Stimulated activated CD4-positive, alpha-beta T cell treated with anti-CD3 and anti-CD28 coated beads, Interleukin-15, amount 100 ng/mL, for 1 hour (primary cell): ENCODE measurements at places on chromosomes 5 and 9.

GRCh38 chr5:81579262-81579924 is 171.5 kb downstream of the SSBP2 start:
- no peak for DNase-seq

DNA sequence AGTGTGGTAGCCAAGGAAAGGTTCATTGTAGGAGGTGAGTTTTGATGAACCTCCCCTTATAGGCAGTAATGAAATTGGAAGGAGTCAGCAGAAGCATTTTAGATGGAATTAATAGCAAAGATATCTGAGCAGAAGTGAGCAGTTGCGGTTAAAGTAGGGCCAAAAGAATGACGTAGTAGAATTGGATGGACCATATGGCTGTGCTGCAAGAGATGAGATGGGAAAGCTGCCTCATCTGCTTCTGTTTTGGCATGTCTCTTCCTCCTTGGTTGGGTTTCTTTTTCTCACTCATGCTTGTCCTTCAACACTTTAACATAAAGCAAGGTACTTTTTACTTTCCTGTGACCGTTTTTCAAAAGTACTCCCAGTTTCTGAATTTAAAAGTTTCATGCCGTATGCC is 55.8 kb downstream of the AQP7 start:
- DNase-seq, result no peak

DNA sequence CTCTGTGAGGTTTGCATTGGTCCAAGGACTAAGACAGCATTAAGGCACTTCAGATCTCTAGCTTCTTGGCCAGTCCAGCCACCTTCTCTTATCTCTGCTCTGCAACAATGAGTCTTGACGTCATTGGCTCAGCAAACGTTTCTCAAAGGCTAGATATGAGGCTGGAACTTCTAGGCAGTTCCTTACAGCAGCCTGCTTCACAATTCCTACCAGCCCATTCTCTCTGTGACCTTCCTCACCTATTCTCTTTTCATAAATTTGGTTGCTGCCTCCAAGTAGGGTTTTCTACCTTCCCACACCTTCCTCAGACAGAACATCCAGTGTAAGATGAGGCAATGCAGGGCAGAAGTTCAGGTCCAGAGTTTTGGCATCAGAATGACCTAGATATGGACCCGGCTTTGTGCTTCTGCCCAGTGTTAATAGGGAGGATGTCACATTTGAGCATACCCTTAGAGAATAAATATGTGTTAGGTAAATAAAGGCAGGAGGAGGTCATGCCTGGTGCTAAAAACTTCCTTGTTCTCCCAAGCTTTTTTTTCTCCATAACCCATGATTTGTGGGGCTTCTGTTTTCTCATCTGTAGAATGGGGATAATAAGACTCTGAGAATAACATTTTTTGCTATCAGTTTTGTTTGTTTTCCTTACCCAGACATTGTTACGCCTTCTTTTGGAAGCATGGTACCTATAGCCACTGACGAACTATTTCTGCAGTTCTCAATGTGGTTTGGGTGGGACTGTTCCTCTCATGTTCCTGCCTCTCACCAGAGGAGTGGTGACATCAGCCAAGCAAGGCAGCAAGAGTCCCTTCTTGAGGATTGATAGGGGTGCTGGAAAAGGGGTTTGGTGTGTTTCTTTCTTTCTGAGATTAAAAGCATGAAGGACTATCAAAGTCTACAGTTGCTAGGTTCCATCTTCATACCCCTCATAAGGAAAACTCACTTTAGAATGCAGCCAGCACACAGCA is 220.6 kb upstream of the TRIM32 start:
- no peak for DNase-seq

- no peak for DNase-seq
These were observed 40.4 kb upstream of the MAP3K1 start for GRCh38 chr5:56774957-56775356.
